Psoas muscle (tissue), 8 donors: ENCODE measurements at places on chromosomes 7 and 10. TPM values are rescaled to one million over a fixed set of nuclear protein-coding genes. Genes with fewer than 3 reads are reported as not detected.

Gene ANKRD1
- polyA plus RNA-seq, result 1,576 TPM

Gene GIMAP7
- polyA plus RNA-seq, result 23.7 TPM

Gene TAS2R41
- polyA plus RNA-seq, result not detected

Gene TOMM7
- polyA plus RNA-seq, result 401 TPM

Gene FOXI2
- 0.03 TPM for polyA plus RNA-seq

Gene NME8
- polyA plus RNA-seq, result not detected

Gene PLXNA4
- polyA plus RNA-seq, result 0.16 TPM

Gene KLF14
- 1.3 TPM for polyA plus RNA-seq

Gene GNGT1
- not detected for polyA plus RNA-seq

Gene SYNPO2L
- polyA plus RNA-seq, result 8.8 TPM

Gene KIAA1549
- 0.63 TPM for polyA plus RNA-seq

Gene C10orf105
- polyA plus RNA-seq, result 0.01 TPM

Gene TRDMT1
- 0.49 TPM for polyA plus RNA-seq

Gene ZMIZ2
- polyA plus RNA-seq, result 16.0 TPM

Gene TMEM270
- polyA plus RNA-seq, result not detected

Gene IGF2BP3
- polyA plus RNA-seq, result 0.03 TPM
